EL (cell line): ENCODE measurements at places on chromosomes 2 and 18.

- DNase-seq, result no peak
These were observed 540 bp downstream of the ATP9B start for GRCh38 chr18:79069717-79070151.

DNA sequence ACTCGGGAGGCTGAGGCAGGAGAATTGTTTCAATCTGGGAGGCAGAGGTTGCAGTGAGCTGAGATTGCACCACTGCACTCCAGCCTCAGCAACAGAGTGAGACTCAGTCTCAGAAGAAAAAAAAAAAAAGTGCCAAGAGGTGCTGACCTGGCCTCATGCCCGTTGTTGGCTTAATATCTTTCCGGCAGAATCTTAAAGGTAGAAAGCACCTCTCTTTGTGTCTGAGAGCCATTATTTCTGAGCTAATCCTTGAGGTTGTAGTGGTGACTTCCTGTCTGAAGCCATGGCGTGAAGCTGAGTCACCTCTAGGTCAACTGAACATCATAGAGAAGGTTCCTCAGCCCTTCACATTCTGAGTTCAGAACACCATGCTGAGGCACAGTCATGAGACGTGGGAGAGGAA is 60.4 kb downstream of the WDSUB1 start:
- peak; percentile 69 for DNase-seq

DNA sequence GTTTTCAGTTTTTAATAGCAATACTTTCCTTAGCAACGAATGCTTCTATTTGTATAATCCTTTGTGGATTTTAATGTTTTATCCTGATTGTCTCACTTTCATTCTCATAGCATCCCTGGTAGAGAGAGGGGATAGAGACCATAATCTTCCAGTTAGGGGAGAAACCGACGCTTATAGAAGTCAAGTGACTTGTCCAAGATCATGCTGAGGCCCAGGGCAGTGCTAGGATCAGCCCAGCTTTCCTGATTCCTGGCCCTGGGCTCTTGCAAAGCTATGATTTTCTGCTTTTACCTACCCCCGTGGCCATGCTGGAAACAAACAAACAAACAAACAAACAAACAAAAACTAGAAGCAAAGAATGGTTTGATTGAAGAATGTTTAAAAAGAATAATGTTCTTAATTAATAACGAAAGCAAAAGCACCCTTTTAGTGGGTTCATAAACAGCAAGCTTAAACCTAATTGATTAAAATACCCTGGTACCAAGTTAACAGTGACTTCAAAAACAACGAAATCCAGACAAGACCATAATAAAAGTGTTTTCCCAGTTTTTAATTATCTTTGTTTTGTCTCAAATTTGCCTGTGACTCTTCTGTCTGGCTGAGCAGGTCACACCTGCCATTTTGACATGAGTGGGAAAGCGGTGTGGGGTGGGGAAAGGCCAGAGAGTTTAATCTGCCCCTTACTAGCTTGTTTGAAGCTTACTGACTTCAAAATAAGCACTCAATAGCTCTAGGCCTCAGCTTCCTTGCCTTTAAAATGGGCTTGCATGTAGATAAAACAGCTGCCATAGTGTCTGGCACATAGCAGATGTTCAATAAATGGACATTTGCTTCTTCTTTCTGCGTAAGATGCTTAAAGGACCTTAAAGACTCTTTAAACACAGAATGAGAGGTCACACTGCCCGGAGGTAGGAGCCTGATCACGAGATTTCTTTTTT is 116.6 kb upstream of the MYCN start:
- no peak for DNase-seq

GRCh38 chr18:36640021-36640952 is 188.5 kb downstream of the TPGS2 start:
- DNase-seq, result no peak

GRCh38 chr2:26672112-26672817 is 20.3 kb upstream of the KCNK3 start:
- no peak for DNase-seq

DNA sequence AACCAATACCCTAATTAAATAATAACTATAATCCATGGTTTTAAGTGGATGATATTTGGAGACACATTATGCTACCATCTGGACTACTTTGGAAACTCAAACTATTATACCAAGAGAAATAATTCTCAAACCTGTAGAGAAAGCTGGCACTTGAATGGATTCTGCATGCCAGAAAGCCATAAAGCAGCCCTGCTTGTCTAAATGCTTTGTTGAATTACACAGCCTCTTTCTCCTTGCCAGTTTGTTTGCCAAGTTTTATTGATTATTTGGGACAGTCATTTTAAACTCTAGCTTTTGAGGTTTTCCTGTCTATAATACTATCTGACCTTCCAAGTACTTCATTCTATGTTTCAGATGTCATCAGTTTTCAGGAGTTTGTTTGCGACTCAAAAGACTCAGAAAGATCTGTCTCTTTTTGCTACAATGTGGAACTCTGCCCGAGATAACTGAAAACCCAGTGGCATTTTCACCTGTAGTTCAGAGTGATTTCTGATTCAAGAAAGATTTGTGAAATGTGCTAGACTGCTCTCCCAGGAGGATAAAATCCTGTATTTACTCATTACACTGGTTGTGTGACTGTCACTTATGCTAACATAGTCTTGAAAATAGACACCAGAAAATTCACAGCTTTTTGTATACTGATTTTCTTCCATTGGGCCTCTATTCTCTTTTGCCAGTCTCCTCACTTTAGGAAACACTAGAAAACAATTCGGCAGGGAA is 29.2 kb upstream of the MBOAT2 start:
- no peak for DNase-seq

GRCh38 chr2:196067088-196067382 is 1.6 kb downstream of the DNAH7 start:
- no peak for DNase-seq

- no peak for DNase-seq
These were observed 1582.9 kb upstream of the NXPH2 start for GRCh38 chr2:140363131-140363530.

GRCh38 chr2:26970928-26971627 is 641 bp downstream of the MAPRE3 start:
- peak; percentile 45 for DNase-seq

GRCh38 chr18:2656237-2656980 is 883 bp downstream of the SMCHD1 start:
- no peak for DNase-seq

- DNase-seq, result no peak
These were observed 420.6 kb upstream of the UBE2E3 start for GRCh38 chr2:180559771-180560170.

DNA sequence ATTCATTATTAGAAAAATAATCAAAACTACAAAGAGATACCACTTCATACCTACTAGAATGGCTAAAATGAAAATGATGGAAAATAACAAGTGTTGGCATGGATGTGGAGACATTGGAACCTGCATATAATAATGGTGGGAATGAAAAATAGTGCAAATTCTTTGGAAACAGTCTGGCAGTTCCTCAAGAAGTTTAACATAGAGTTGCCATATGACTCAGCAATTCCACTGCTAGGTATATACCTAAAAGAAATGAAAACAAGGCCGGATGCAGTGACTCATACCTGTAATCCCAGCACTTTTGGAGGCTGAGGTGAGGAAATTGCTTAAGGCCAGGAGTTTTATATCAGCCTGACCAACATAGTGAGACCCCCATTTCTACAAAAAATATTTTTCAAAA is 41.6 kb upstream of the ACYP2 start:
- peak; percentile 36 for DNase-seq

- peak; percentile 38 for DNase-seq
These were observed 6.1 kb downstream of the SOS1 start for GRCh38 chr2:39114771-39115170.

GRCh38 chr2:39120521-39120770 is 405 bp downstream of the SOS1 start:
- DNase-seq, result no peak

DNA sequence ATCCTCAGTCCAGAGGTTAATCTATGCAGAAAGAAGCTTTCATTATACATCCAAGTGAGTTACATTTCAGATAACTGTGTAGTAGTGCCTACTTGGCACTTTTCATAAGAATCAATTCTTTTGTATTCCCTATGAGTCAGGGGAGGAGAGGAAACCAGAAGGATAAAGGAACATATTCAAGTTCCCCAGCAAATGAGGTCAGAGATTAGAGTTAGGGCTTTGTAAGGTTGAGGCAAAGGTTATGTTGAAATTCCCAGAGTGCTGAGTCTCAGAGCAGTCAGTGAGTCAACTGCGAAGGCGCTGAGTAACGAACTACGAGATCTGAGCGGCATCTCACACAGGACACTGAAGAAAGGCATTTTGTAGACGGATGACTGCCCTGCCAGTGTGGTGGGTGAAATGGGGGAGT is 25.1 kb upstream of the ME2 start:
- peak; percentile 65 for DNase-seq

- no peak for DNase-seq
These were observed 22.1 kb downstream of the INHBB start for GRCh38 chr2:120368086-120368485.

DNA sequence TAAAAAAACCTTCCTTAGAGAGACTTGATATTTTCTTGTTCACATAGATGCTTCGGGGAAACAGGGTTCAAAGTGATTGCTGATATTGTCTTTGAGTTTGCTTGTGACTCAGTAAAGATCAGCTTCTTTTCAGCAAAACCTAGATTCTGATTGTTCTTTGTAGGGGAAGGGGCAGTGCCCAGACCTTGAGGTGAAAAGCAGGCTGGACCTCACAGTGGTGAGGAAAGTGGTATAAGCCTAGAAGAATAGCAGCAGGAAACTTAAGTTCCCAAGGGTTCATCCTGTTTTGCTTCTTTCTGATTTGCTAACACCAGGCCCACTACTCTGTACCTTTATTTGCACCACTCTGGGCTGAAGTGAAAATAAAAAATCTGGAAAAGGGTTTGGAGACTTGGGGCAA is 20.9 kb downstream of the UBXN4 start:
- no peak for DNase-seq

DNA sequence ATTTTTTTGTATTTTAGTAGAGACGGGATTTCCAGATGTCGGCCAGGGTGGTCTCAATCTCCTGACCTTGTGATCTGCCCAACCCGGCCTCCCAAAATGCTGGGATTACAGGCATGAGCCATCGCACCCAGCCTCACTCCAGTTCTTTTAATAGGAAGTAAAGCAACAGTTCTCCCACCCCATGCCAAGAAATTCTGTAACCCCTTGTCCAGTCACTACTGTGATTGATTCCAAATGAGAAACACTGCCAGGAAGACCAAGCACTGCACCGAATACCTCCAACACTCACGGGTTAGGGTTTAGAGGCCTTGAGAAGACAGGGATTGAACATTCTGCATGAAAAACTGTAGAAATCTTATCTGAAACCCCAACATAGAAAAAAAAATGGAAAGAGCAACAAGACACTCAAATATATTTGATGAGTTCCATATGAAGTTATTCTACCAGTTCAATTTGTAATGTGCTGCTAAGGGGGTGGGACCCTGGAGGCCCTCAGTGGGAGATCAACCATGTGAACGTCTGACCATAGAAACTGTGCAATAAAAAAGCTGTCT is 48.2 kb upstream of the BIN1 start:
- DNase-seq, result no peak

GRCh38 chr2:166042768-166043390 is 84.9 kb downstream of the SCN1A start:
- peak; percentile 56 for DNase-seq

GRCh38 chr2:216683846-216684245 is 11.5 kb downstream of the IGFBP5 start:
- peak; percentile 83 for DNase-seq

GRCh38 chr2:20939931-20940795 is 103.7 kb downstream of the APOB start:
- no peak for DNase-seq

DNA sequence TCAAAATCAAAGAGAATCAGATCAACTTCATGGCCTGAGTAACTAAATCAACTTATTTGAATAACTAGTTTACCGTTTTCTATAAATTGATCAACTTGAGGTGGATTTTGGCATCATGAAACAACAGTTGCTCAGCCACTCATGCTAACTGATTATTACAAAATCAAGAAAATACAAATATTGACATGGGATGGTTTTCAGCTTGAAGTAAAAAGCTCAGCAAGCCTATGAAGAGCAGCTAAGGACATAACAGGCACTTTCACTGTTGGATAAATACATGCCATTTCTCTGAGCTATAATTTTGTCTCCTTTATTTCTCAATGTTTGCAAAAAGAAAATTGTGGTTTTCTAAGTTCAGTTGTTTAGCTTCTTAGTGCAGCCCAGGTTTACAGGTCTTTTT is 18.9 kb downstream of the SRD5A2 start:
- no peak for DNase-seq

GRCh38 chr2:177296040-177296439 is 31.5 kb upstream of the NFE2L2 start:
- DNase-seq, result peak; percentile 26

GRCh38 chr2:68352651-68353391 is 12.3 kb upstream of the PLEK start:
- DNase-seq, result no peak

GRCh38 chr2:23826771-23827170 is 100.2 kb downstream of the ATAD2B start:
- no peak for DNase-seq

DNA sequence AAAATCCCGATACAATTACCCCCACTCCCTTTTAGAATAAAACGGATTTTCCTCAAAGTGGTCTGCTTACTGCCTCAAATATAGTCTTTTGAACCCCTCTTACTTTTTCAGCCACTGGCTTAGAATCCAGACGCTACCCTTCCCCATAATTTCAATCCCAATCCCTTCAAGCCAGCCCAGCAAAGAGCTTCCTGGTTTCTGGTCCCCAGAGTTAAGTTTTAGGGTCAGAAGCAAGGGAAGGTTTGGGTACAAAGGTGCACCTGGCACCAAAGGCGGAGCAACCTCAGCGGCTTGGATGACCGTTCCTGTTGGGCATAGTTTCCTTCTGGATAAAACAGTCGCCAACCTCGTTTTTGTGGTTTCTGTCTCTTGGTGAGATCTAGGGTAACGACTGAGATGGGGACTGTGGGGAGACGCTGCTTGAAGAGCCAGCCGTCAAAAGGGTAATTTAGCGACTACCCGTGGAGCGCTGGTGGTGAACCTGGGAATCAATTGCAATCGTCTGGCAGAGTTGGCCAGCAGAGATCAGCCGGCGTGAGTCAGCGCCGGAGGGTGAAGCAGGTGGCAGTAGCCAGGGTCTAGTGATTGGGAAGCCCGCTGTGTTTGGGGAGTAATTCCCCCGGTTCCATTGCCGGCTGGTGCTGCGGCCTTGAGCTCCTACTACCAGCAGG is 1.6 kb downstream of the FEV start:
- no peak for DNase-seq

- peak; percentile 34 for DNase-seq
These were observed 1.3 kb upstream of the ACKR3 start for GRCh38 chr2:236568068-236568921.

DNA sequence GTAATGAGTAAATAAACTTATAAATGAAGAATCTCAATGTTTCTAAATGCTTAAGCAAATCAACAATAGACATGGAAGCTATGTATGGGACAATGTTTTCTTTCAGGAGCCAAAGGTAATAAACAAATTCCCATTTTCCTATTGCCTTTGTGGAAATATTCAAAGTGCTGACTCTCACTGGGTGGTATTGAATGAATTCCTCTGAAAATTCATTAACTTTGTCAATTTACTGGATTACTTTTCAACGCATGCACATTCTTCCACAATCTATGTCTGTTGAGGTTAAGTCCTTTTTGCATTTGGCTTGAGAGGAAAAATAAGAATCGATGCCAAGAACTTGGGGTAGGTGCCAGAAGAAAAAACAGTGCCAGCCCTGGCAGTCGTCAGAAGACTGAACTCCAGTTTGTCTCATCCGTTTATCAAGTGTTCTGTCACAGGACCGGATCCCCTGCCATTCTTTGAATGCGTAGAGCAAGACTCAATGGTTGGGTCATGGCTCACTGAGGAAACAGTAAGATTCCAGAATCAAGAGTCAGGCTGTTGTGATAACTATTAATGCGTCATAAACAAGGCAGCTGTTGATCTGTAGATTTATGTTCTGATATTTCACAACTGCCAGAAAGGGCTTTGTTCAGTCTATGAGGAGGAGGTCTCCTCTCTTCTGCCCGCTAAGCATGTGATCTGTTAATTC is 133.3 kb downstream of the GFPT1 start:
- DNase-seq, result peak; percentile 99
